ENCODE measurements at places on chromosomes 4 and X.

DNA sequence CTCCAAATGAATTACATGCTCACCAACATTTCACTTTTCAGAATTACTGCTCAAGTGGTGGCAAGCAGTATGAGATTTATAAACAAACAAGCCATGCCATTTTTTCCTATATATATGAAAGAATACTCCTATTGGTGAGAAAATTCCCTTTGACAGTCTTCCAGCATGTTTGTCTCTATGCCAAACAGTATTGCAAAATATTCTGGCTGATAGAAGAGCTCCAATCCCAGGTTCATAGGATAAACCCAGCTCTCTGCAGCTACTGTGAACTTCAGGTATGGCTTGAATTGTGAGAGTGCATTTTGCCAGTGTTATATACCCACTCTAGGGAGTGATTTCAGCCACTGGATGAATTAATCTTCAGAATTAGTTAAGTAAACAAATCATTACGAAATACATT is 108.8 kb downstream of the MAGEC2 start:
- no peak for DNase-seq

GRCh38 chr4:108484187-108484586 is 136.2 kb upstream of the RPL34 start:
- no peak for DNase-seq

DNA sequence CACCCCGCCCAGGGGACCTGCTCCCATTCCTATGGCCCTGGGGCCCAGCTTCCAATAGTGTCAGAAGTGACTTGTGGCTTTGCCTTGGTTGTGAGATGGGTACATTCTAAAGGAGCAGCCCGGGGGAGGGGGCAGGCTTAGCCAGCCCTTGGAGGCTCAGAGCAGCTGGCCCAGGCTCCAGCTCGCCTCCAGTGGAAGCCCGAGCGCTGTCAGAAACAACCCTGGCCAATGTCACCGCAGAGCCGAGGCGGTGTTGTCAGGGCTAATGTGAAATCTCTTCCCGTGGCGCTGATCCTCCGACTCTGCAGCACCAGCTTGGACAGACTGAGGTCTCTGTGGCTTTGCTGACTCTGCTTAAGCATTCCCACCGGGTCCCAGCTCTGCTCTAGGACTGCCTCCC is 29.2 kb upstream of the ZNF81 start:
- DNase-seq, result no peak

GRCh38 chrX:138014577-138014976 is 448.6 kb downstream of the ZIC3 start:
- DNase-seq, result no peak

- no peak for DNase-seq
Observed at GRCh38 chr4:152032722-152033131, 271.9 kb upstream of the GATB start.

GRCh38 chr4:172245516-172245915 is 432.3 kb downstream of the GALNTL6 start:
- DNase-seq, result no peak

DNA sequence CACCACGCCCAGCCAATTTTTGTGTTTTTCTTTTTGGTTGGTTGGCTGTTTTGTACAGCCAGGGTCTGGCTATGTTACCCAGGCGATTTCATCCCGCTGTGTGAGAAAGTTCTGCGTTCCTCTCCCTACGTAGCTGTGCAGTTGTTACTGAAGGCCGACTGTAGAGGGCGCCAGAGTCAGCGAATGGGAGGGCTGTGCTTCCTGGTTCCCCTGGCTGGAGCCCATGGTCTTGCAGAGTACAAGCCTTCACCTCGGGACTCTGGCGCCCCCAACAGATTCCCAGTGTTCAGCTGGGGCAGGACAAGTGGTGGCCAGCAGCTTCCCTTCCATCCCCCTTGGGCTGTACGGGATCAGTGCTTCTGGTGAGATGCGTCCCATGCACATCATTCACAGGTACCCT is 5.6 kb upstream of the CT45A1 start:
- DNase-seq, result no peak

GRCh38 chrX:22366166-22366702 is 93.5 kb downstream of the CBLL2 start:
- no peak for DNase-seq

DNA sequence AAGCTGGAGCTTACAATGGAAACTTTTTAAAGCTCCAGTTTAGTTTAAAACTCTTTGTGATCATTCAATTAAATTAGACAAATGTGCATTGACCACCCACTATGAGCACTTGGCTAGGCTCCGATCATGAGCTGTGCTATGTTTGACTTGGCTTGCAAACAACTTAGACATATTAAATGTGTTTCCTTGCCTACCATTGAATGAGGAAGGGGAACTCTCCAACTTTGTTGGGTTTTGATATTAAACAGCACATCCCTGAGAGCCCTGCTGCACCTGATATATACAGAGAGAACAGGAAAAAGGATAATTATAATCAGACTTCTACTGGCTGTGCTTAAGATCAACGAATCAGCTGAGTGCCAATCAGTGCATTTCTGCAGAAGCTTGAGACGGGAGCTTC is 71.4 kb upstream of the ADGRL3 start:
- no peak for DNase-seq

GRCh38 chr4:54082168-54082567 is 17.8 kb upstream of the CHIC2 start:
- DNase-seq, result no peak

DNA sequence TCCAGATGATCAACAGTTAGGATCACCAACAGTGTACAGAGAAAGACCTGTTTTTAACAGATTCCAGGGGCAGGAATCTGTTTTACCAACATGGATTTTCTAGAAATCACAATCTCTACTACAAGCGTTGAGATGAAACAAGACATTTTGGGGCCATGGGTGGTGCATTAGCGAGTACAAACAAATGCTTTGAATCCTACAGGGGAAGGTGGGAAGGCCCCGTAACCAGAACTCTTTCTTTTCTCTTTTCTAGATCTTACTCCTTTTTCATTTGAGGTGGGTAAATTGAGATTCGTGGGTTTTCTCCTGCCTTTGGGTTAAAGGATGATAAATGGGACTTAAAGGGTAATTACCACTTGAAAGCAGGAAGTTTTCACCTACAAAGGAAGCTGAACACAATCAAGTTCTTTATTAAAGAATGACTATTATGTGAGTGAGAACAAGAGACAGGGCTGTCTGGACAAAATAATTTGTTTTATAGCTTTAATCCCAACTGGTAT is 189.9 kb upstream of the ANXA3 start:
- DNase-seq, result no peak

GRCh38 chrX:136616987-136617685 is 30.8 kb upstream of the CD40LG start:
- DNase-seq, result no peak

DNA sequence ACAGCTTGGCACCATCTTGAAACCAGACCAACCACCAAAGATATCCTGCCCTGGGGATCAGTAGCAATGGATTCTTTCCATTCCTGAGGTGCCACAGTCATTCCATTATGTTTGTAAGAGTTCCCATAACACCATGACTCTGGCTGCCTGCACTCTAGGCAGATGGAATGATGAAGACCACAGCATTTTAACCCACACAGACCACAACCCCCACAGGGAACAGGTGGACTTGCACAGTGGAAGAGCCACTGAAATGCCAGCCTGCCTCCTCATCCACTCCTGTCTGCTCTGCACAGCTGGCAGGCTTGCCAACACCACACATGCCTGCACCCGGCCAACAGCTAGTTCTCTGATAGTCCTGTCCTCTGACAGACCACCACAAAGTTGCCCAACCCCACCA is 2362.2 kb upstream of the AGA start:
- no peak for DNase-seq

DNA sequence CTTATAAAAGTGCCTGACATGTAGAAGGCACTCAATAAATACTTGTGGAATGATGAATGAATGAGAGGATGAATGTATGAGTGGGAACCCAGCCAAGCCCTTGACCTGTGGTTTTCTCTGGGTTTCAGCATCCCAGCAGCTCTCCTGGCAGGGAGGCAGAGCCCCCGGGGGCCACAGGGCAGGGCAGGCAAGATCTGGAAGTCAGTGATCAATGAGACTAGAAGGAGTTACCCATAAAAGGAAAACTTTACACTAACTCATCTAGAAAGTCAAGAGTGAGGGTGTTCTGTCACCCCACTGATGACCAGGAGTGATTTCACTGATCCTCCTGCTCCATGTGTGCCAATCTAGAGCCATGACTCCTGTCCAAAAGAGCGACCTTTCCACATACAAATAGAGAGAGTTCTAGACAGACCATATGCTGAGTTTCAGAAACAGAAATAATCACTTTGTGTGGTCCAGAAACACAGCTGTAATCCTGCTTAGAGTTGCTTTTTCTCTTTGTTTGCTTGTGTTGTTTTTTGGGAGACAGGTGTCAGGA is 37.4 kb downstream of the MGARP start:
- no peak for DNase-seq
